ENCODE measurements at places on chromosomes 12 and 14.

GRCh38 chr14:104955396-104955770, 22.8 kb downstream of the AHNAK2 start:
- DNase-seq = no peak

DNA sequence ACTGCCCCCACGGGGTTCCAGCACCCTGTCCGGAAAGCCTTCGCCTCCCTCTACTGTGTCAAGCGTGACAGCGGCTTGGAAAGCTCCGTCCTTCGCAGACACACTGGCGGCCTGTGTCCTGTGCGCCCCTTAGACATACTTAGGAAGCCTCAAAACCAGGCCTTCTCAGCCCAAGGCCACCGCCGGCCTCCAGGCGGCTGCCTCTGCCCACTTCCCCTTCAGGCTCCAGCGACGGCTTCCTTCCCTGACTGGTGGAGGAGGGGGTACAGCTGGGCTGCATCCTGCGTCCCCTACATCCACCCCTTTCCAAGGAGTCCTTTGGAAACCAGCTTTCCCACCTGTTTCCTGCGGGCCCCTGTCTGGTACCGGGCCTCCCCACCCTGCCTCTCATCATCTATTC, 2.5 kb upstream of the CACNA2D4 start:
- no peak for DNase-seq

GRCh38 chr14:71236487-71236886, 329.2 kb downstream of the PCNX1 start:
- no peak for DNase-seq

- DNase-seq = no peak
These were observed at the start of gene ABHD4 for GRCh38 chr14:22598099-22598895. Gene ABHD4 (plus strand): TSS chr14:22598300. CDS start chr14:22598307, 7 bp downstream.

- DNase-seq = no peak
These were observed 27.1 kb upstream of the PCNX4 start for GRCh38 chr14:60064491-60065072.

DNA sequence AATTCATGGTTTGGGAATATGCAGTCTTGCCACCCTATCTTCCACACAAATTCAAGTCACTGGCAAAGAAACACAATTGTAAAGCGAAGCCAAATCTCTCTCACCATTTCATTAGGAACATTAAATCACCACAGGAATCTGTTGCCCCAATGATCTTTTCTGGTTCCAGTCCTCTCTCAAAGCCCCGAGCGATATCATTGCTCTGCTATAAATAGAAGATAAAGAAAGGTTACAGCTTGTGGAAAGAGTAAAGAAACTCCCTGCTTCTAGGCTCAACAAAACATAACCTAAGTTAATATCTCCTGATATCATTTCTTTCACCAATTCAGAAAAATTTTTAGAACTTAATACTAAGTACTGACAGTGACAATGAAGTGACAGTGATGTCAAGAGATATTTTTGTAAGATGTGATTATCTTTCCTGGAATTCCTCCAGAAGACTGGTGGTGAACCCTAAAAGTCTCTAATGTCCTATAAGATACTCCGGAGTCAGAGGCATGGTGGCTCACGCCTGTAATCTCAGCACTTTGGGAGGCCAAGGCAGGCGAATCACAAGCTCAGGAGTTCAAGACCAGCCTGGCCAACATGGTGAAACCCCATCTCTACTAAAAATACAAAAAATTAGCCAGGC, 33.8 kb downstream of the CBX5 start:
- no peak for DNase-seq

- DNase-seq = no peak
These were observed 126.9 kb downstream of the PAPOLA start for GRCh38 chr14:96629082-96629481.

GRCh38 chr12:111759271-111759670, 7.5 kb upstream of the ALDH2 start:
- no peak for DNase-seq

GRCh38 chr14:56224691-56225681, 106.8 kb downstream of the PELI2 start:
- DNase-seq = no peak

GRCh38 chr12:18992336-18992735, 137.2 kb upstream of the PLEKHA5 start:
- no peak for DNase-seq

DNA sequence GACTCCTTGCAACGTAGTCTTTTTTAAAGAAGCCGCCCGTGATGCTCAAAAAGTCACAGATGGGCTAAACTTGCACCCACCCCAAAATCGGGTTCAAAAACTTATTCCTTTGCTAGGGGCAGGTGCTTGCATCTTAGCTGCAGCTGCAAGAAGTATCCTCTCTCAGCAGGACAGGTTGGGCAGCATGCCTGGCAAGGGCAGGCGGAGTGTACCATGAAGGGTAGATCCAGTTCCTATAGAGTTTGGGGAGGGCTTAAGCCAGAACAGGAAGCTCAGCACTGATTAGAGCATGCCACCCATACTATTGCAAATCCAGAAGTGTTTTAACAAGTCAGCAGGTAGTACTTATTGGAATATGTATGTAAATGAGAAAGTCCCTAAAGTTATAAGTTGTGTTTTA, 48.7 kb downstream of the CPM start:
- no peak for DNase-seq

DNA sequence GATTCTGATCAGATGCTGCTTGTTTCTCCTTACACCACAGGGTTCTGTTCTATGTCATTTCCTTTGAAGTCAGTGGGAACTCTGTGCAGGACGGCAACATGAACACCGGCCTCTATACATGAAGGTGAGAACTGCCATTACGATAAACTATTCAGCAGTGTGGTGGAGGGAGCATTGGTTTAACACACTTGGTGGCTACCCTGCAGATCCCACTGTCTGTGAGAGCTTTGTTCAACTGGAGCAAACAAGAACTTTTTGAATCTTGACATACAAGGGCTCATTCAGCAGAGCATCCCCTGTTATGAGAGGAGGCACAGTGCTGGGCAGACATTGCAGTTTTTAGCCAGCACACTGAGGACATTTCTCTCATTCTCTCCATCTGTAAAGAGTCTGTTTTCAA, 10.7 kb upstream of the FRS2 start:
- DNase-seq = no peak

DNA sequence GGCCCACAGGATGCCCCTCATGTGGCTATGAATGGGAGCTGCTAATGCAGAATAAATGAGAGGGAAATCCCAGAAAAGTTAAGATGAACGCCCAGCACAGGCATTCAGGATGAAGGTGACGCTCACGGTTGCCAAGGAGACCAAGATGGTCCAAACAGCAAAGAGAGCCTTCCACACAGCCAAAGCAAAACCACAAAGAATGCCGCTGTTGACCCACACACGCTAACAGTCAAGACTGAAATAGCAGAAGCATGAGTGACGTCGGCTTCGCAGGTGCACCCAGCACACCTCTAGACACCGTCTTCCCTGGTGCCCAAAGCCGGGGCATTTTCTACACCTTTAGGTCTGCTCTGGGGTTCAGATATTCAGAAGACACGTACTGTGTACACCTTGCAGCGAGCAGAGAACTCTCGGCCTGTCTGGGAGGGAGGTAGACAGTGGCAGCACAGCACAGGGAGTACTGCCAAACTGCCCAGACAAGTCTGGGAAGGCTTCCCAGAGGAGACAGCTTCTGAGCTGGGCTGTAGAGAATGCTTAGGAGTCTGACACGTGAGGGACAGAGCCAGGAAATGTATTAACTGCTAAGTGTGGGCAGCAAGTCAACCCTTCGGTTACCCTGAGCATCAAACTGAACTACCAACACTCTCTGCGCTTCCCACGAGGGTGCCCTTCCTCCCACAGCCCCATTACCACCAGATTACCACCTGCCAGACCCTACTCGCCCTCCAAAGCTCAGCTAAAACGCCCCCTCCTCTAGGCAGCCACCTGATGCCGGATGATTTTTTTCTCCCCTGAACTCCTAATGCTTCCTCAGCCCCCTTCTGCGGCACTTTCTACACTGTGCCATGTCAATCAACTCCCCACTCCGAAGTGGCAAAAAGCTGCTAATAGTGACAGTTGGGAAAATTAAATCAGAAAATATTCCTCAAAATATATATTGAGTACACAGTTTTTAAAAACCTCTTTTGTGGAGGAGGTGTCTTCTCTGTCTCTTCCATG, 50.1 kb downstream of the CCDC88C start:
- no peak for DNase-seq

GRCh38 chr12:30251546-30251945, 444.1 kb downstream of the IPO8 start:
- no peak for DNase-seq

DNA sequence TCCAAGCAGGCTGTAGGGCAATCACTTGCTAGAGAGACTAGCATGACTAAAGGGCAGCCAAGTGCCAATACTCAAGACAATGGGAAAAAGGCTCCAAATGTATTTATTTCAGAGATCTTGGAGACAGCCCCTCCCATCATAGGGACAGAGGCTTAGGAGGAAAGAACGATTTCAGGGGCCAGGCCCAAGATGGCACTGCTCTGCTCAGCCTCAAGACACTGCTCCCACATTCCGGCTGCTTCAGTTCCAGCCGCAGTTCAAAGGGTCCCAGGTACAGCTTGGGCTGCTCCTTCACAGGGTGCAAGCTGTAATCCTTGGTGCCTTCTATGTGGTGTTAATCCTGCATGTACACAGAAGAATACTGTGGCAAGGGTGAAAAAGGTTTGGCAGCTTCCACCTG, 19.4 kb upstream of the OR4K5 start:
- DNase-seq = no peak

- DNase-seq = no peak
These were observed 22.7 kb upstream of the KRT78 start for GRCh38 chr12:52871291-52872039.

- DNase-seq = no peak
These were observed 5.8 kb downstream of the SLC48A1 start for GRCh38 chr12:47778881-47779280.

- DNase-seq = no peak
These were observed 76.7 kb upstream of the SLC8A3 start for GRCh38 chr14:70265422-70265821.

DNA sequence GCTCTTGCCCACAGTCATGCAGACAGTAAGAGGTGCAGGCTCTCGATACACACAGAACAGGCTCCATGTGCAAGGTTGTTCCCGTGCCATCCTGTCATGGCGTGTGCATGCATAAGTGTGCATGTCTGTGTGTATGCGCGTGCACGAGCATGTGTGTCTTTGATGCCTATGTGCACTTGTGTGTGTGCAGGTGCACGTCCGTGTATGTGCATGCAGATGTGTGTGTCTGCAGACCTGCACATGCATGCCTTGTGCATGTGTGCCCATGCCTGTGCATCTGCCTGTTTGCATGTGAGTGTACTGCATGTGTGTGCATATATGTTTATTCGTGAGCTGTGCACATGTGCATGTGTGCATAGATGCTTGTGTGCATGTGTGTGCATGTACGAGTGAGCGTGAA, 309.8 kb downstream of the TMEM121 start:
- no peak for DNase-seq

DNA sequence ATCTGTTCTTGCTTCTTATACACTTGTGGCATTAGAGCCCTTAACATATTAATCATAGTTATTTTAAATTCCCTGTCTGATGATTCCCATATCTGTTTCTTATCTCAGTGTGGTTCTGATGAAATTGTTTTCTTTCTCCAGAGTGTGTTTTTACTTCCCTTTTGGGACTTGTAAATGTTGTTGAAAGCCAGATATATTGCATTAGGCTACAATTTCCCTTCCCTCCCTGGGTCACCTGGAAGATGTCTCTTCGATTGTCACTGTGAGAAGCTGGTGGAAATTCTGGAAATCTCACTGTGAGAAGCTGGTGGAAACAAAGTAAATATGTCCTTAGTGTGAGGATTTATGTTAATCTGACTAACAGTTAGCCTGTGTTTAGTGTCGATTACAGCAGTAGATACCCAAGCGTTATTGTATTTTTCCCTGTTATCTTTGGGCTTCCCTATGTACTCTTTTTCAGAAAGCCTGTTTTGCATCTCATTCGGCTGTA, 717.3 kb downstream of the TRHDE start:
- no peak for DNase-seq

DNA sequence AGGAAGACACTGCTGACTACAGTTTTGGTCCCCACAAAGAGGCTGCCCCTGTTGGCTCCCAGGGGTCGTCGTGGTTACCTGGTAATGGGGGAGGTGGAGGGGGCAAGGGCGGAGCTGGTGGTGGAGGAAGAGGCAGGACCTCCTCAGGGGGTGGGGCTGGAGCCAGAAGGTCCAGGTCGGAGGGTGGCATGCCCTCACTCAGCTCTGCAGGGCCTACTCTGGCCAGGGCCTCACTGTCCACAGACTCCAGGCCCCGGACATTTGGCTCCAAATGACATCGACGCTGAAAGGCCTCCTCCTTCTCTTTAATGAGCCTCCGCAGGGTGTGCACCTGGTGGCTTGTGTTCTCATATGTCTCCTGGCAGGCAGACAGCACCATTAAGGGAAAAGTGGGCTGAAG, 28.5 kb downstream of the PRPF40B start:
- no peak for DNase-seq

- DNase-seq = no peak
These were observed 111.4 kb downstream of the DICER1 start for GRCh38 chr14:95045836-95046430.

DNA sequence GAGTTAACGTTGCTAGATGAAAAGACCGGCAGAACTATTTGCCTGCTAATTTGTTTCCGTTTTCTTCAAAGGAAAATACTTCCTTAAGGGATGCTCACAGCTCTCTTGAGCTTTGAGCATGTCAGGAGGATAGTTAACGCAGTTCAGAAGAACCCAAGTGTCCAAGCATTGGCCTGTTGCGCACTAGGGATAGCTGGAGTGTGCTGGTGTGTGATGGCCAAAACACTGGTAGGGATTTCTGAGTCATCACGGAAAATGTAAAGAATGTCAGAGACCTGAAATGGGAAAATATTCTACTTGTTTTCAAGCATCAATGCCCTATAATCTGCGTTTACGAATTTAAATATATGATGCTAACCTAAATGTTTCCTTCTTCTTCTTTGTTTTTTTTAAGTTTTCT, 97.8 kb downstream of the VRK1 start:
- DNase-seq = no peak

- no peak for DNase-seq
These were observed 15.8 kb upstream of the VPS33A start for GRCh38 chr12:122282061-122282460.

DNA sequence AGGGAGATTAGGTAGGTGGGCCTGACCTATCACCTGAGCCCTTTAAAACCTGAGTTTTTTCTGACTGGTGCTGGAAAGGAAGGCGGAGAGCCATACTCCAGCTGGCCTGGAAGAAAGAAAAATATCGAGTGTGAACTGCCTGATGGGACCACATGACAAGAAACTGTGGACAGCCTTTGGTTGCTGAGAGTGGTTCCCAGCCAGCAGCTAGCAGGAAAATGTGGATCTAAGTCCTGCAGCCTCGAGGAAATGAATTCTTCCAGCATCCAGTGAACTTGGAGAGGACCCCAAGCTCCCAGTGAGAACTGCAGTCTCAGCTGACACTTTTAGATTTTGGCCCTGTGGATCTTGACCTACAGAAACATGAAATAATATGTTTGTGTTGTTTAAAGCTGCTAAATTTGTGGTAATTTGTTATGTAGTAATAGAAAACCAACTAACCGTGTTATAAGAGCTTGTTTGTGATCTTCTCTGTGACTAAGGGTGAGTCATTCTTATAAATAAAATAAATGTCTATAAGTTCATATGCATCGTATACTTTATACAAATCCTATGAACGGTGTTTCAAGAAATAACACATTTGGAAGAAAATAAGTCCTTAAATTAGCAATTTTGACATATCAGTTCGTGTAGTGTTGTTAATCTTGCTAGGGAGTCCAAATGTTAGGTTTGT, 359.6 kb downstream of the BMP4 start:
- no peak for DNase-seq

GRCh38 chr12:48003226-48004052, 837 bp downstream of the COL2A1 start:
- no peak for DNase-seq

Data from cerebellar nuclear complex (tissue), 1 donor.